Left kidney (tissue), 8 donors: ENCODE measurements at places on chromosomes 3 and 15. TPM values are rescaled to one million over a fixed set of nuclear protein-coding genes. Genes with fewer than 3 reads are reported as not detected.

The CEMIP gene
- polyA plus RNA-seq, result 6.7 TPM

The LHFPL4 gene
- polyA plus RNA-seq, result 0.05 TPM

The MED12L gene
- polyA plus RNA-seq, result 2.7 TPM

The ACTRT3 gene
- 4.2 TPM for polyA plus RNA-seq

The HYAL1 gene
- polyA plus RNA-seq, result 6.5 TPM

The SLITRK3 gene
- 0.23 TPM for polyA plus RNA-seq

The IL5RA gene
- polyA plus RNA-seq, result 0.73 TPM

The GUCA1C gene
- polyA plus RNA-seq, result 0.52 TPM
